ENCODE measurements at places on chromosomes 13 and 19.

DNA sequence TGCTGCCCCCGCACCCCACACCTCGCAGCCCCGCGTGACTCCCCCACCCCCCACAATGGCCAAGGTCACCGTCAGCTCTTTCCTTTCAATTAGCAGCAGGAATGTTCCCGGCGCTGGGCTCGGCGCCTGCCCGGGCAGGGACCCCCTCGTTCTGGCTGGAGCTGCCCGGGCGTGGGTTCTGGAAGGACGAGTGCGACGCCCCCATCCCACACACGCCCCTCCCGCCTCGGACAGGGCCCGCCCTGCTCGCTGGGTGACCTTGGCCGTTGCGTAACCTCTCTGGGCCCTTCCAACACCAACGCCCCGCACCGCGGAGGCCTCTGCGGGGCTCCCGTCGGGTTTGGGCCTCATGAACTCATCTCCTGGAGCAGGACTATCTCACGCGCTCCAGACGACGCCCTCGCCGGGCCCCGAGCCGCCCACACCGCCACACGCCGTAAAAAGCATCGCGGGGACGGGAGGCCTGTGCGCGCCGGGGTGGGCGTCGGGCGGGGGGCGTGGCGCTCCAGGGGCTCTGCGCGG, 10.3 kb downstream of the PALM start:
- no peak for DNase-seq

DNA sequence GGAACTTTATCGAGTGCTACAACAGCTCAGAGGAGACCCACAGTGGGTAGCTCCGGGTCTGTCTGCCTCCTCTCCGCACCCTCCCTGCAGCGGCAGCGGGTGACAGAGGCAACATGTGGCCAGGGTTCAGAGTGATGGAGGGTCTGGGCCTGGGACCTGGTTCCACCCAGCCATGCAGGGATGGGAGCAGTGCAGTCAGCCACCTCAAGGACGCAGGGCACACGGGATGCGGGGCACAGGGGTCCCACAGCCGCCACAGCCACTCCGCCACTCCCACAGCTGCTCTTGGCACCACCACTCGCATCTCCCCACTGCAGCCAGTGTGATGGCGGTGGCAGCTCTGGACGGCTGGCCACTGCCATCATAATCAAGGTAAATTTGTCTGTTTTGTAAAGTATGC, 892.9 kb downstream of the OLFM4 start:
- no peak for DNase-seq

DNA sequence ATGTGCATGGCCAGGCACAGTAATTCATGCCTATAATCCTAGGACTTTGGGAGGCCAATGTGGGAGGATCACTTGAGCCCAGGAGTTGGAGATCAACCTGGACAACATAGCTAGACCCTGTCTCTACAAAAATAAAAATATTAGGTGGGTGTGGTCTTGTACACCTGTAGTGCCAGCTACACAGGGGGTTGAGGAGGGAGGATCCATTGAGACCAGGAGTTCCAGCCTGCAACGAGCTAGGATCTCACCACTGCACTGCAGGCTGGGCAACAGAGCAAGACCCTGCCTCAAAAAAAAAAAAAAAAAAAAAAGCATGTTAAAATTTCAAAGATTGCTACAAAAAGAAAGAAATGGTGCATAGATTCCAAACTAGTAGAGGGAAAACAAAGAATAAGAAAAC, 37.2 kb downstream of the LTBP4 start:
- no peak for DNase-seq

DNA sequence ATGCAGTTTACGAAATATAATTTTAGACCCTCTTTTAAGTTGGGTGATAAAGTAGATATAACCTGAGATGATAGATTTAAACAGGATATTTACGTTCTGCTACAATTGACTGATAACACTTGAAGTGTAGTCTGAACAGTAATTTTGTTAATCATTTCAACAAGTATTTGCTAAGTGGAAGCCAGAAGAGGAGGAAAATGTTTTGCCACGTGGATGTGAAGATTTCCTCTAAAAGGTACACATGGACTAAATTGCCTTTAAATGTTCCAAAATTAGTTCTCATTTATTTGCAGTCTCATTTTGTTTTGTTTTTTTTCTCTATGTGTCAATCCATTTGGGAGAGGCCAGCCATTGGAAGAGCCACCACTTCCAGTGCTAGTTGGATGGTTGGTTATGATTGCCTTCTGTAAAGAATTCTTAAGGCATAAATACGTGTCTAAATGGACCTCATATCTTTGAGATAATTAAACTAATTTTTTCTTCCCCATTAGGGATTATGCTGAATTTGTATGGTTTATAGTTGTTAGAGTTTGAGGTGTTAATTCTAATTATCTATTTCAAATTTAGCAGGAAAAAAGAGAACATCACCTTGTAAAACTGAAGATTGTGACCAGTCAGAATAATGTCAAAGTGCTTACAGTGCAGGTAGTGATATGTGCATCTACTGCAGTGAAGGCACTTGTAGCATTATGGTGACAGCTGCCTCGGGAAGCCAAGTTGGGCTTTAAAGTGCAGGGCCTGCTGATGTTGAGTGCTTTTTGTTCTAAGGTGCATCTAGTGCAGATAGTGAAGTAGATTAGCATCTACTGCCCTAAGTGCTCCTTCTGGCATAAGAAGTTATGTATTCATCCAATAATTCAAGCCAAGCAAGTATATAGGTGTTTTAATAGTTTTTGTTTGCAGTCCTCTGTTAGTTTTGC, 2.8 kb downstream of the MIR17HG start:
- no peak for DNase-seq

DNA sequence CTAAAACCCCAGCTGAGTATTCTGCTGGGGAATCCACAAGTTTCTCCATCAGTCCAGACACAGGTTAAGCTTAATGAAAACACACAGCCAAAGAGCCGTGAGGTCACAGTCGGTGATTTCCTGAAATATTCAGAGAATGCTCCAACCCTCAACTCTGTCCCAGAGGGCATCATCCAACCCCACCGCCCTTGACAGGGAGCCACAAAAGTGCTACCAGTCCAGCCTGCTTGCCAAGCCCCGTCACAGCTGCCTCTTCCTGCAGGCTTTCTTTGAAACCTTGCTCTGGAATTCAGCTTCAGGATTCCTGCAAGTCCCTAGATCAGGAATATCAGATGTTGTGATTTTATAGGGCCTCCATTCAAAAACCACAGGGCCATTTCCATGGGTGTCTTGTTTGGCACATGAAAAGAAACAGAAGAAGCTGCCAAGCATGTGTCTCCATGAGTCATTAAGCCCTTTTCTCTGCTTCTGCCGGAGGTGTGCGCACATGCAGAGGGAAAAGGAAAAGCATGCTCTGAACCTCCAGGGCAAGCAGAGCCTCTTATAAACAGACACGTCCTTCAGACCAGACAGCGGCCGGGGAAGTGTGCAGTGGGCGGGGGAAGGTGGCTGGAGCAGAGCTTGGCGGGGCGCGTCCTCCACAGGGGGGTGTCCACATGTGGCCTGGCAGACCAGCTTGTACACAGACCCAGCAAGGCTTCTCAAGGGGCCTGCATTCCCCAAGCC, 164.7 kb downstream of the KATNAL1 start:
- peak; percentile 93 for DNase-seq

GRCh38 chr19:46294494-46294893, 2.3 kb upstream of the HIF3A start:
- DNase-seq, result no peak

All from H4 (cell line).